ENCODE measurements at places on chromosomes 7 and 10. TPM values are rescaled to one million over a fixed set of nuclear protein-coding genes. Genes with fewer than 3 reads are reported as not detected.

The NPC1L1 gene
- total RNA-seq, result not detected

DNA sequence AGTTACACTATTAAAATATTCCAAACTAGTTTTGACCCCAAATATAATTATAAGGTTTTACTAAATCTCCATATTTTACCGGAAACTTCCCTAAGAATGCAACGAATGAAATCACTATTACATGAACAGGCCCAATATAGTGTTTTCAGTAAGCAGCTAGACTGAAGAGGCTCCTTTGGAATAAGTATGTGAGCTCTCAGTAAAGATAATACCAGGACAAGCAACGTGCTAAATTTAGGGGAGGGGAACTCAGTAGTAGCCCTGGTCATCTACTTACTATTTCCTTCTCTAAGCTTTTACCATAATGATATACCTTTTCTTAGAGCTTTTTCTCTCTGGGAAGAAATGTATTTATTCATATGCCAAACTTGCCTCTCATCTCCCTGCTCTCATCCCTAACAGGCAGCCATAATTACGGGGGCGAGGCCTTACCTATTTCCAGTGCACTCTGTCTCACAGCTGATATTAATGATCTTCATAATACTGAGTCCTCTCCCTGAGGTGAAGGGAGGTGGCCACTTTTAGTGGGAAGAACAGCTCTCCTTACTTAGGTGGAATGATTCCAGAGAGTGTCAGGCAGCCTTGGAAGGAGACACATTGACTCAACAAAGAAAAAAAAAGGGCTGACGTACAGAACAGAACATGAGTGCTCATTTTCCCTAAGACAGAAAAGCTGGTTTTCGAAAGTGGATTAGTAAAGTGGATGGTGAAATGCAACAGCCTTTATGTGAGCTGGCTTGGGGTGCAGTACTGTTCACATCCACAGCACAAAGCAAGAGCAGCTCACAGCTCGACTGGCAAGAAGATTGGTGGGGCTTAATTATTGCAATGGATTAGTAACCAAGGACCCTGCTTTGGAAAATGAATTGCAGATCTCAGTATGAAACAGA lies 165.4 kb downstream of the GLI3 start:
- peak; percentile 27 for DNase-seq

DNA sequence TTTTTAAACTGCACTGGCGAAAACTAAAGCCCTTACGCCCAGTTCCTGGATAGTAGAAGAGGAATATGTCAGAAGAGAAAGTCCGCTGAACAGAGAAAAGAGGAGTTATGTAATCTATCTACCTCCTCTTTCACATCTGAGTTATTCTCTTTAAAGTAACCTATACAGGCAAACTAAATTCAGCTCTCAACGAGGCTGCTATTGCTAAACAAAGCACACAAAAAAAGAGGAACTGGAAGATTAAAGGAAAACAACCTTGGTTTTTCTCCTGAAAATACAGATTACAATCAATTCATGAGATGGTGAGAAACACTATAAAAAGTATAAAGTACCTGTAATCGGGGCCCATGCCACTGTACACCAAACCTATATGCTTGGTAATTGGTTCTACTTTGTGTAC lies 5.8 kb downstream of the PSMA2 start:
- DNase-seq, result no peak

- DNase-seq, result no peak
These were observed 265.4 kb downstream of the ZWINT start for GRCh38 chr10:56095506-56096225.

- no peak for DNase-seq
These were observed 233.9 kb downstream of the PHF14 start for GRCh38 chr7:11207565-11207964.

DNA sequence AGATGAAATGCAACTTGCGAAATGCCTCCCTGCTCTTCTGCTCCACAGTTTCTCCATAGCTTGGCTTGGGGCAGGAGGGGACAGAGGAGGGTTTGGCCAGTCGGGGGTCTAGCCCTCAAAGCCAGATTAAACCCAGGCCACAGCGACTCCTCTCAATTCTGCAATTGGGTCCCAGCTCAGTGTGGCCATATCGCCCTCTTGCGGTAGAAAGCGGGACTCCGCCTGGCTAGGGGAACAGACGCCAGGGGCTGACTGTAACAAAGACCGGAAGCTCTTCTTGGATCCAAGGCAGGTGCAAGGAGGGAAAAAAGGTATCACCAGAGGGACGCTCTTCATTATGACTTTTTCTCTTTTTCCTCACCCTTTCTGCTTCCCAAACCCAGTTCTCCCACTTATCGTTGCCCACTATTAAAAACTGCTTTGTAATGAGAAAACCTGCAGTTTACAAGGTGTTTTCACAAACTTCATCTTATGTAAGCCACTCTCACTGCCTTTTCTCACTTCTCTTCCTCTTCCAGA lies 36.6 kb upstream of the TNPO3 start:
- peak; percentile 50 for DNase-seq

- peak; percentile 7 for DNase-seq
These were observed 71.7 kb downstream of the GNAT3 start for GRCh38 chr7:80439894-80440821.

All from MG63 (cell line).